ENCODE measurements at places on chromosomes 7 and 10. TPM values are rescaled to one million over a fixed set of nuclear protein-coding genes. Genes with fewer than 3 reads are reported as not detected.

DNA sequence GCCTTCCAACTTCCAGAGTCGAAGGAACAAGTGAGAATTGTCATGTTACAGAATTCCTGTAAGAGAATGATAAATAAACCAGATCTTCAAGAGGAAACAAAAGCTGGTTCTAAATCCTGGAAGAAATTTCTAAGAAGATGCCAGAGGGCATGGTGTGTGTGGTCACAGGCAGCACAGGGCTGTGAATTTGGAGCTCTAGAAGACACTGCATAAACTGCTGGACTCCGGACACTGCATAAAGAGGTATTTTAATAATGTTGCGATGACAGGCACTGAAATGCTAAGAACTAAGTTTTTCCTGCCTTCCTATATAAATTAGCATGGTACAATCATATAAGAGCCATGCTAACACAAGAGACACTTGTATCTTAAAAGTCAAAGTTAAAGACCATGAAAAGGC is 86.0 kb downstream of the LARP4B start:
- DNase-seq, result no peak

DNA sequence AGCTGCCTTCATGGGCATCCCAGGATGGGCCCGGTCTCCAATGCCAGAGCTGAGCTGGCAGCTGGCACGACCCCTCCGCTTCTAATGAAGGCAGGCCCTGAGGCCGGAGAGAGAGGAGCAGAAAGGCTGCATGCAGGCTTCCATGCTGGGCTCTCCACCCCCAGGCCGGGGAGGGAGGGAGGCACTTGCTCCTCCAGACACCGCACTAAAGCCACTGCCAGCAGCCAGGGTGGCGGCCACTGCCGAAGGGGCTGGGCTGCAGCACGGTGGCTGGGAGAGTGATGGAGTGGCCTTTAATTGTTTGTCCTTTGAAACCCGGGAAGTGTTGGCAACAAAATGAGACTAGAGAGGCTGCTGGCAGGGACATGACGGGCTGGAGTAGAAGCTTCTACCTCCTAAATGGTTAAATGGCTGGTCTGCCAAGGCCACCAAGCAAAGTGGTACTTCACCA is 236.5 kb downstream of the SKAP2 start:
- DNase-seq, result no peak

- DNase-seq, result peak; percentile 94
These were observed 8.2 kb upstream of the CLDN4 start for GRCh38 chr7:73822319-73823173.

GRCh38 chr7:18504965-18505364 is 9.4 kb downstream of the HDAC9 start:
- no peak for DNase-seq

GRCh38 chr10:70529848-70530247 is 51.3 kb downstream of the PALD1 start:
- DNase-seq, result no peak

DNA sequence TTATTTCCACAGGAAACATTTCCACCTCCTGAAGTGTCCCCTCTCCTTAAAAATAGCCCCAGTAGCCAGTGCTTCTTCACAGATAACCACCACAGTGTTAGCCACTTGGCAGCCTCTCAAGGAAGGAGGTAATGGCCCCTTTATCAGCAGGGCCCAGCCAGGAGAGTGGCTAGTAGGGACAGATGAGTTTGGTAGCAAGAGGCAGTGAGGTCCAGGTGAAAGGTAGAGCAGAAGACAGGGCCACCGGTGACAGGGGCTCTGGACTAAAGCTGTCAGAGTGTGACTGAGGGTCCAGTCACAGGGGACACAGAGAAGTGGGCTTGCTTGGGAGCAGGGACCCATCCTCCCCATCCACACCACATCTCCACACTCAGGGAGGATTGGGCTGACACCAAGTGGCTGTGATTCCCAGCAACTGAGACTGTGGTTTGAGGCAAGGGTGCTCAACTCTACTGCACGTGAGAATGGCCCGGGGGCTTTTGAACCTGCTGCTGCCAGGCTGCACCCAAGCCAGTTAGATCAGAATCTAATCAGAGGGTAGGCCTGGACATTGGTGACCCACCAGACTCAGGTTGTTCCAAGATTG is 52.2 kb downstream of the C10orf120 start:
- no peak for DNase-seq

GRCh38 chr10:75487755-75488125 is 56.3 kb downstream of the LRMDA start:
- no peak for DNase-seq

DNA sequence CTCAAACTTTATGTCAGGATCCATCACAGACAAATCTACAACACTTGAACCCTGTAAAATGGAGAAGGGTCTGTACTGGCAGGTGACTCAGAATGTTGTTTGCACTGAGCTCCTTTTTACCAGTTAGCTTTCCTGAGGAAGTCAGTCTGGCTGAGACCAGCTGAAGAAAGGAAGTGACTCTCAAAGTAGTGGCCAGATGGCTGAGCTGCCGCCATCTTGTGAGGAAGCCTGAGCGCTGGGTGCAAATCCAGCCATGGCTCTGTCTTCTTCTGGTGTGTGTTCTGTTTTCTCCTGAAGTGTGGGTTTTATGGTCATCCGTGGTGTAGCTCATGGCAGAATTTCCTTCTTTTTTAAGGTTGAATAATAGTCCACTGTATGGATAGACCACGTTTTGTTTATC is 25.5 kb upstream of the ECHDC3 start:
- no peak for DNase-seq

CCDC136 gene
- 11.3 TPM for polyA plus RNA-seq

SH2D4B gene
- polyA plus RNA-seq, result 0.01 TPM

IGF2BP3 gene
- 61.6 TPM for polyA plus RNA-seq

GNG11 gene
- polyA plus RNA-seq, result 16.4 TPM

ELFN1 gene
- 2.3 TPM for polyA plus RNA-seq

SLC16A9 gene
- 2.6 TPM for polyA plus RNA-seq

VGF gene
- 0.51 TPM for polyA plus RNA-seq

AMPH gene
- 5.5 TPM for polyA plus RNA-seq

GALNT11 gene
- 39.0 TPM for polyA plus RNA-seq

NEBL gene
- 3.3 TPM for polyA plus RNA-seq

ZNHIT1 gene
- 60.9 TPM for polyA plus RNA-seq

THAP5 gene
- 26.5 TPM for polyA plus RNA-seq
